ENCODE measurements at places on chromosomes 16 and 17.

DNA sequence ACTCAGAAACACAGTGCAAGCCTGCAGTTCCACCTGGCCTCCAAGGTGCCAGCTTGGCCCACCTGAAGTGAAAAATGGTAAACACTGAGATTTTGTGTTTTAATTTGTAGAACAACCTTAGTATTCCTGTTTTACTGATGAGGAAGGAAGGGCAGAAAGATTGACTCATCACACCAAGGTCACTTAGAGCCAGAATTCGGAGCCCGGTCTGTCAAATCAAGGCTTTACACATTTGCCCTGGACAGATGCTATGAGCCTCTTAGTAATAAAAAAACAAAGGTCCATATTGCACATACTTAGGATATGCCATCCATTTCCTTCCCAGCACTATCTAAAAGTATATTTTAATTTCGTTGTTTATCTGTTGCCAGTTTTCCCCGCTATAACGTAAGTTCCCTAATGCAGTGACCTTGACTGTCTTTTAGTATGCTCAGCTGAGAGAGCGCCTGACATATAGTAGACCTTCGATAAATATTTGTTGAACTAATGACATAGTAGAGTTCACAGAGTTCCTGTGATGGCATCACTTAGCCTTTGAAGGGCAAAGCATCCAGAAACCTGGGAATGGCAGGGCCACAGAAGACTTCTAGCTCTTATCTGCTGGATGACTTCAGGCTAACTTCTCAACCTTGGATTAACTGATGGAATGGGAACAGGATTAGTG lies 7.2 kb upstream of the TBKBP1 start:
- DNase-seq: no peak

- no peak for DNase-seq
Measured at GRCh38 chr16:9447195-9447551, 355.7 kb downstream of the HAPSTR1 start.

- DNase-seq: peak; percentile 64
Measured at GRCh38 chr16:27314161-27314723, 468 bp downstream of the IL4R start.

- DNase-seq: no peak
Measured at GRCh38 chr16:4232541-4233386, 9.1 kb downstream of the SRL start.

DNA sequence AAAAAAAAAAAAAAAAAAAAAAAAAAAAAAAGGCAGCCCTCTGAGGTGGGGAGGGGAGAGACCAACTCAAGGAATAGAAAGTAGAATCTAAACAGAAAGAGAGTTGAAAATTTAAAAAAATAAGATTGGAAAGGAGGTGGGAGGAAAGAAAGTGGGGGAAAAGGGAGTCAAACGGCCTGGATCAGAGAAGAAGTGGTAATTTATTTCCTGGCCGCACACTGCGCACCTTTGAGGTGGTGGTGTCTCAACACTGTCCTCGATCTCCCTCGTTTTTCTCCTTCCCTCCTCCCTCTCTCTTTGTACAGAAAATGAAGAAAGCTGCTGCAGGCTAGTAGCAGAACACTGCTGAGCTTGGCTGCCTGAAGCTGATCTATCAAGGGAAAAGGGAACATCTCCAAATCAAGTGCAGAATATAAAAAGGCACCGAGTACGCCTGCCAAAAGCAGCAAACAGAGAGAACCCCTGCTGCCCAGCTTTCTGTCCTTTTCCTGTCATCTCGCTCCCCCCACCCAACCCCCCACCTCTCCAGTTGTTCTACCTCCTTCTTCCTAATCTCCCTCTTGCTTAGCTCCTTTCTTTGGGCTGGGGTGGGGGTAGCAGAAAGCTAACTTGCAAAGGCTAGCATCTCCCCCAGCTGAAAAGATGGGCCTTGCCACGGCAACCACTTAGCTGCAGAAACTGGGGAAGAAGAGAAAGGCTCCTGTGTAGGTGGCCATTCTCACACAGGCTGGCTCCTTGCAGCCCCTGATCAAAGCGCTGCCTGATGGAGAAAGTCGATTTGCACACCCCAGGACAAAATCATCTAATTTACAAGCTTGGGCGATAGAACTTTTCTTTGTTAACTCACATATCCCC lies 22.5 kb downstream of the AXIN2 start:
- DNase-seq: no peak

- no peak for DNase-seq
Measured at GRCh38 chr17:55584055-55584685, 72.9 kb upstream of the SMIM36 start.

GRCh38 chr16:88473666-88474534 lies 20.8 kb downstream of the ZFPM1 start:
- DNase-seq: no peak

- no peak for DNase-seq
Measured at GRCh38 chr16:523097-523741, 4.3 kb upstream of the CAPN15 start.

- DNase-seq: no peak
Measured at GRCh38 chr17:17732444-17732843, 51.2 kb downstream of the RAI1 start.

- no peak for DNase-seq
Measured at GRCh38 chr16:47956916-47957315, 198.9 kb downstream of the ABCC12 start.

- DNase-seq: no peak
Measured at GRCh38 chr16:87185983-87186382, 131.2 kb downstream of the C16orf95 start.

DNA sequence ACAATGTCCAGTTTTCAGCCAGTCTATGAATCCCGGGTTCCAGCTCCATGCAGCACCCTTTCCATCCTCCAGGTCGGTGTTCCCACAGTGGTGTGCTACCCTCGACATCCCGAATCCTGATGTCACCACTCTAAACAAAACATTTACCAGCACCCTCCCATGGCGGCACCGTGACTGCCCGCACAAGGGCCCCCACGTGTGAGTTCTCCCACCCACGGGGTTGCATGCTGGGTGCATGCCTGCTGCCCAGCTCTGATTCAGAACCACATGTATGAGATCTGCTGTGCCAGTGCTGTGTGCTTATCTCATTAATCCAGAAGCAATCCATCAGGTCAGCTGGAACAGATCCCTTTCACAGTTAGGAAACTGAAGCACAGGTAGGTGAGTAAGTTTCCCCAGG lies 57.4 kb downstream of the C16orf78 start:
- DNase-seq: no peak

DNA sequence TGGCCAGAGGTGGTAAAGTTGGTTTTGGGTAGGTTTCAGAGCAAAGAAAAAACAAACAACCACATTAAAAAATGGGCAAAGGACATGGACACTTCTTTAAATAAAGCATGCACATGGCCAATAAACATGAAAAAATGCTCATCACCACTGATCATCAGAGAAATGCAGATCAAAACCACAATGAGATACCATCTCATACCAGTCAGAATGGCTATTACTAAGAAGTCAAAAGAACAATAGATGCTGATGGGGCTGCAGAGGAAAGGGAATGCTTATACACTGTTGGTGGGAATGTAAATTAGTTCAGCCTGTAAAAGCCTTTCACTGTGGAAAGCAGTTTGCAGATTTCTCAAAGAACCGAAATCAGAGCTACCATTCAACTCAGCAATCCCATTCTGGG lies 598.4 kb upstream of the SOX9 start:
- DNase-seq: no peak

DNA sequence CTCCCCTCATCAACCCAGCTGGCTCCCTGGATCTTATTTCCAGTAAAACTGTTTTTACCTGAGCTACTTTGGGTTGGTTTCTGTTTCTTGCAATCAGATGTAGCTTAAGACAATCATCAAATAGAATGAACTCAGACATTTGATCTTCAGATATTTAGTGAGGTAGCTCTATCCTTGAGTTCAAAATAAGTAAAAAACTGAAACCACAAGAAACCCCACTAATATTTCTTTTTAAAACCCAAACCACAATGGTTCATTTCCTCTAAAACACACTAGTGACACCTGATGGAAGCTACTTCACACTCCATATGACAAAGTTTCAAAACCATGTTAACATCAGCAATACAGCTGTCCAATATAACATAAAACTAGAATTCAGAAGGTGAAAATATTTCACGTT lies 37.8 kb downstream of the CACNG1 start:
- DNase-seq: no peak

- no peak for DNase-seq
Measured at GRCh38 chr16:13883881-13884280, 36.1 kb upstream of the ERCC4 start.

- no peak for DNase-seq
Measured at GRCh38 chr16:69319381-69319780, 8.2 kb downstream of the VPS4A start.

DNA sequence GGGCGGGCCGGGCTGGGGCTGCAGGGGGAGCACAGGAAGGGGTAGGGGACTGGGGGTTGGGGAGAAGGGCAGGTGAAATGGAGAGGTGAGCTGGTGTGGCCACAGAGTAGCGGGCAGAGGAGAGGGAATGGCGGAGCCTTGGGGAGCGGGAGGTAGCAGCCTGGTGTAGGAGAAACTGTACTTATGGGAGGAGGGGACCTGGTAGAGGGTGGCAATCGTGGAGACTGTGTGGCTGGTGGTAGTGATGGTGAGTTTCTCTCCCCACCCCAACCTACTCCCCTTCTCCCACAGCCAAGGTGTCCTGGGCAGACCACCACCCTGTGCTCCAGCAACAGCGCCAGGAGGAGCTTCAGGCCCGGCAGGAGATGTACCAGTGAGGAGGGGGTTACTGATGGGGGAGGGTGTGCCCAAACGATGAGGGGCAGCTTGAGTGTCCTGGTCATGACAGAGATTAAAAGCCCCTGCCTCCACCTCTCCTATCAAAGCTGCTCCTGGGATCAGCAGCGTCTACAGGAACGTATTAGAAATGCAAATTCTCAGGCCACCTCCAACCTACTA lies 831 bp downstream of the ALOX15B start:
- no peak for DNase-seq

- DNase-seq: no peak
Measured at GRCh38 chr16:4701791-4702465, 8.6 kb downstream of the NUDT16L1 start.

GRCh38 chr17:39787041-39787440 lies 49.3 kb downstream of the GRB7 start:
- no peak for DNase-seq

DNA sequence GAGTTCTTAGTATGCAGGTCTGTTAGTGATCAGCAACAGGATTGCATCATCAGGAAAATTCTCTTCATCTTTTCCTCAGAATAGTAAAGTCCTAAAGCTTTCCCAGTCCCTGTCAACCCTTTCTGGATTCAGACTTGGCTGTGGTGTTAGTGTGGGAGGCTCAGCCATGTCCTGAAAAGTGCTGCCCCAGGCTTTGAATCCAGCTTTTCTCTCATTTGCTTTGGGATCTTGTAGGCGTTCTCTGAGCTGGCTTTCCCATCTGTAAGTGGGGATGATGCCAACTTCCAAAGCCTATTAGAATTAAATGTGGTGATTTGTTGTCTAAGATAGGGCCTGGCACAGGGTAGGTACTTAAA lies 3.0 kb downstream of the ALKBH5 start:
- DNase-seq: no peak

DNA sequence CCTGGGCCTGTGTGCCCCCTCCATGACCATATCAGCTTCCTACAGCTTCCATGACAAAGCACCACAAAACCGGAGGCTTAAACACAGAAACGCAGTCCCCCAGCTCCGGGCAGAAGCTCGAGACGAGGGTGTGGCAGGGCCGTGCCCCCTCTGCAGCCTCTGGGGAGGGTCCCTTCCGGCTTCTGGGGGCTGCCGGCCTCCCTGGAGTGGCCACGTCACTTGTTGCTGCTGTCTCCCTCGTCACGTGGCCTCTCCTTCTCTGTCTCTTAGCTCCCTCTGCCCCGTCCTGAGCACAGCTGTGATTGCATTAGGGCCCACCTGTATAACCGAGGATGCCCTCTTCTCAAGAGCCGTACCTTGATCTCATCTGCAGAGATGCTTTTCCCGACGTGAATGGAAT lies 64.6 kb downstream of the JPH3 start:
- no peak for DNase-seq

GRCh38 chr16:16774389-16774788 lies 395.4 kb downstream of the NPIPA7 start:
- no peak for DNase-seq

GRCh38 chr16:5852151-5852550 lies 754.6 kb upstream of the EEF2KMT start:
- DNase-seq: no peak

- DNase-seq: no peak
Measured at GRCh38 chr16:12203780-12204351, 227.3 kb downstream of the SNX29 start.

DNA sequence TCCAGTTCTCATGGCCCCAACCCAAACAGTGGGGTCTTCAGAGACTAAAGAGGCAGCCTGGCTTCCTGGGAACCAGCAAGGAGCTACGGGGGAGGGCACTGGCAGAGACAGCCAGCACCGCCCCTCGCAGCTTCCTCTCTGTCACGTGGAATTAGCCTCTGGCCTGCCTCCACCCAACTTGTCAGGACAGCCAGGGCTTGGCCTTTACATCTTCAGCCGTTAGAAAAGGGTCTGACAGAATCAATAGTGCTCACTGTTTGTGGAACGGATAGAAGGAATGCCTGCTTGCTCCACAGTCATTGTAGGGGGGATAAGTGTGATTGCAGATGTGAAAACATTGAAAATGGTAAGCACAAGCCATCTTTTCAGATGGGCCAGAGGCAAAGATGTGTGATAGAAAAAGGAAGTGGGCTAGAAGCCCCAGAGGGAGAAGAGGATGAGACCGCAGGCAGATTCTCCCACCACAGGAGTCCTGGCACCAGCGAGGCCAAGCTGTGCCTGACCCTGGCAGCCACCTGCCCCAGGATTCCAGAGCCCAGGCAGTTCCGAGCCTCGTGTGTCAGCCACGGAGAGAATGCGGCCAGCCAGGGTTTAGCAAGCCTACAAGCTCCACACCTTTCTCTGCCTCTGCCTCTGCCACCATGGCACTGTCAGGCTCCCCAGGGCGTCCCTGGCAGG lies 18.6 kb downstream of the GRIN2C start:
- DNase-seq: peak; percentile 41

- no peak for DNase-seq
Measured at GRCh38 chr17:1607971-1608320, 20.7 kb downstream of the SLC43A2 start.

- DNase-seq: peak; percentile 87
Measured at GRCh38 chr17:29931231-29931932, 1.4 kb upstream of the SSH2 start.

DNA sequence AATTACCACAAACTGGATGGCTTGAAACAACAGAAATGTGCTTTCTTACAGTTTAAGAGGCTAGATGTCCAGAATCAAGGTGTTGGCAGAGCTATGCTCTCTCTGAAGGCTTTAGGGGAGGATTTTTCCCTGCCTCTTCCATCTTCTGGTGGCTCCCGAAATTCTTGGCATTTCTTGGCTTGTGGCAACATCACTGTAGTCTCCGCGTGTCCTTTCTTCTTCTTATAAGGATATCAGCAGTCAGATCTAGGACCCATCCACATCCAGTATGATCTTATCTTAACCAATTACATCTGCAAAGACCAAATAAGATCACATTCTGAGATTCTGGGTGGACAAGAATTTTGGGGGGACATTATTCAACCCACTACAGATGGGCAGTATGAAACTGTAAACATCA lies 119.2 kb upstream of the PMFBP1 start:
- DNase-seq: peak; percentile 26

GRCh38 chr17:49370971-49371834 lies 9.2 kb upstream of the ZNF652 start:
- no peak for DNase-seq

Measured in Daoy (cell line).